ENCODE measurements at places on chromosomes 5 and 9.
A peak's percentile ranks its signal among the peaks of the same experiment; 100 is the strongest.

DNA sequence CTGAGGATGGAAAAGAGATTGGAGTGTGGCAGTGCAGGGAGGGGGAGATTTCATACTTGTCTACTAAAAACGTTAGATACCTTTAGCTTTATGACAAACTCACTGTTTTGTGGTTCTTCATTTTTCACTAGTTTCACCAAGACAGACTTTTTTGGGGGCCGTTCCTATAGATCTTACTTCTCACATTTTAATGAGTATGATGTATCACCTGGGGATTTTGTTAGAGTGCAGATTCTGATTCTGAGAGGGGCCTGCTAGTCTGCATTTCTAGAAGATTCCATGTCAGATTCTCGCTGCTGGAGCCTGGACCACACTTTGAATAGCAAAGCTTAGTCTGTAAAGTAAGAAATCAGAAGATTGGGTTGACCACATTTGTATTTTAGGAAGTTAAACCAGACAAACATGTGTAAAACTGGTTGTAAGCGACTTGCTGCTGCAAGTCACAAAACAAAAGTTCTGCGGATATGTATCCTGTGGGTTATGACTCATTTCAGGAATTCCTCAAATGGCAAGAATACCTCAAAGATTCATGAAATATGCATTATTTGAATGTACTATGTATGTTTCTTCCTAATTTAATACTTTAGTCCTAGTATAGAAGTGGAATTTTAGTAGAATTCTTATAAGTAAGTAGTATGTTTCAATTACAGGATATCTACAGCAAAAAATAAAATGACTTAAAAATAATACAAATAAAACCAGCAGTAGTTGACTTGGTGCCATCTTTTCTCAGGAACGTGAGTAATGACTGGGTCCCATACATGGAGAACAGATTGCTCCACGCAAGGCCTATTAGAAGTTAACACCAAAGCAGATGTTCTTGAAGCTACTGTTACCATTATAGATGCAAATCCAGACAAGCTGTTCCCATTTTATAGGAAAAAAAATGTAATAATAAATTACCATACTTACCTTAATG, 27.8 kb downstream of the NFIL3 start:
- H3K36me3 ChIP-seq: peaks cover 4% of the 10 kb centered on the region
- DNase-seq: no peak
- H3K27me3 ChIP-seq: no peaks in the 10 kb centered on the region
- peak overlapping the region; percentile 13 for H3K27ac ChIP-seq

DNA sequence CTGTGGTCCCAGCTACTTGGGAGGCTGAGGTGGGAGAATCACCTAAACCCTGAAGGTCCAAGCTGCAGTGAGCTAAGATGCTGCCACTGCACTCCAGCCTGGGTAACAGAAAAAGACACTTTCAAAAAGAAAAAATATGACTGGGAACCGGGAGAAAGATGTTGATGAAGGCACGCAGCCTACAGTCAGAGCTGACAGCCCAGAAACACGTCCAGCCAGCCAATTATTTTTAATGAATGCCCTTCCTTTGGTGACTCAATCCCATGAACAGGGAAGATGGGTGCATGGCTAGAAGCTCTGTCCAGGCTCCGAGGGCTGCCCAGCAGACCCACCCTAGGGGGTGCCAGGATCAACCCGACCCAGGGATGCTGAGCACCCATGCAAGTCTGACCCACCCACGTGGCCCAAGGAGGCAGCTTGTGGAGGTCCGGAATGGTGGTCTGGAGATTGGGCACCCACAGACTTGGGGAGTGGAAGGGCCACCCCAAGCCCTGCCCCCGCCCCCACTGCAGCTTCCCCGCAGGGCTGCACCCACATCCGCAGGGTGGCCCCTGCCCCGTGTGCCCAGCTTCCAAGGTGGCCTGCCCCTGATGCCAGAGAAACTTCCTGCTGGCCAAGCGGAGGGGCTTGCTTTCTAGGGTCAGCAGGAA, 51.0 kb downstream of the ADAMTS2 start:
- H3K4me1 ChIP-seq: no peaks in the 10 kb centered on the region
- no peak overlapping the region for H3K4me3 ChIP-seq
- H3K36me3 ChIP-seq: peaks cover 2% of the 10 kb centered on the region
- H3K27ac ChIP-seq: no peak overlapping the region
- DNase-seq: no peak
- H3K27me3 ChIP-seq: peaks cover 41% of the 10 kb centered on the region

GRCh38 chr5:151007430-151008209, 12.8 kb upstream of the GPX3 start:
- H3K36me3 ChIP-seq: no peaks in the 10 kb centered on the region
- H3K4me1 ChIP-seq: no peaks in the 10 kb centered on the region

GRCh38 chr5:83494087-83494620, 22.6 kb downstream of the VCAN start:
- H3K27me3 ChIP-seq: no peaks in the 10 kb centered on the region
- H3K4me3 ChIP-seq: no peak overlapping the region
- no peak for DNase-seq
- no peaks in the 10 kb centered on the region for H3K4me1 ChIP-seq
- H3K27ac ChIP-seq: no peak overlapping the region

- no peak for DNase-seq
- H3K27ac ChIP-seq: no peak overlapping the region
- peaks cover 40% of the 10 kb centered on the region for H3K27me3 ChIP-seq
- H3K4me1 ChIP-seq: no peaks in the 10 kb centered on the region
- no peaks in the 10 kb centered on the region for H3K36me3 ChIP-seq
- H3K4me3 ChIP-seq: no peak overlapping the region
These were observed 284.2 kb downstream of the MAST4 start for GRCh38 chr5:66880401-66880800.

DNA sequence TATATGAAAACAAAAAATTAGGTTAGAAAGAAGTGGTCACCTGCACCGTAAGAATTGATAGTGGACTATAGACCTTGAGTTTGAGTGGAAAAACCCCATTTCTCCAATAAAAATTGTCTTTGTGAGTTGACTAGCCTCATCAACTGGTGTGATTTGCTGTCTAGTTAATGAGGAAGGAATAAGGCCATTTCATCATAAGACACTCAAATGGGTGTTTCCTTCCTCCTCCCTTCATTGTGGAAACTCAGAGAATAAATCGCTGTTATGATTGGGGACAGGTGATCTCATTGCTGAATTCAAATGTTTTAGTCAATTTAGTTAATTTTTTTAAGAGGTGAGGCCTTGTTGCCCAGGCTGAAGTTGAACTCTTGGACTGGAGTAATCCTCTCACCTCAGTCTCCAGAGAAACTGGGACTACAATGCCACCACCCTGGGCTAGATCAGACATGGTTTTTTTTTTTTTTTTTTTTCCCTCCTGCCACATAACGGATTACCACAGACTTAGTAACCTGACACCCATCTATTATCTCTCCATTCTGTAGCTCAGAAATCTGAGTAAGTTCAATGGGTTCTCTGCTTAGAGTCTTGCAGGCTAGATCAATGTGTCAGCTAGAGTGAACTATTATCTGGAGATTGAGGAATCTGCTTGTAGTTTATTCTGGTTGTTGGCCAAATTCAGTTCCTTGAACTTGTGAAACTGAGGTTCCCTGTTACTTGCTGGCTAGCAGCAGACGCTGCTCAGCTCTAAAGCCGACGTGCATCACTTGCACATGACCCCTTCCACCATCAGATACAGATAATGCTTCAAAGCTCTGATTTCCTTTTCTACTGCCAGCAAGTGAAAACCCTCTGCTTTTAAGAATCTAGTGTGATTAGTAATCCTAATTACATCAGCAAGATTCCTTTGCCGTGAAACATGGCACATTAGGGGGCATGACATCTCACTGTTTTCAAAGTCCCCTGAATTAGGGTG, 663.8 kb upstream of the CDH9 start:
- DNase-seq: no peak
- H3K36me3 ChIP-seq: no peaks in the 10 kb centered on the region
- no peak overlapping the region for H3K4me3 ChIP-seq
- no peaks in the 10 kb centered on the region for H3K27me3 ChIP-seq

DNA sequence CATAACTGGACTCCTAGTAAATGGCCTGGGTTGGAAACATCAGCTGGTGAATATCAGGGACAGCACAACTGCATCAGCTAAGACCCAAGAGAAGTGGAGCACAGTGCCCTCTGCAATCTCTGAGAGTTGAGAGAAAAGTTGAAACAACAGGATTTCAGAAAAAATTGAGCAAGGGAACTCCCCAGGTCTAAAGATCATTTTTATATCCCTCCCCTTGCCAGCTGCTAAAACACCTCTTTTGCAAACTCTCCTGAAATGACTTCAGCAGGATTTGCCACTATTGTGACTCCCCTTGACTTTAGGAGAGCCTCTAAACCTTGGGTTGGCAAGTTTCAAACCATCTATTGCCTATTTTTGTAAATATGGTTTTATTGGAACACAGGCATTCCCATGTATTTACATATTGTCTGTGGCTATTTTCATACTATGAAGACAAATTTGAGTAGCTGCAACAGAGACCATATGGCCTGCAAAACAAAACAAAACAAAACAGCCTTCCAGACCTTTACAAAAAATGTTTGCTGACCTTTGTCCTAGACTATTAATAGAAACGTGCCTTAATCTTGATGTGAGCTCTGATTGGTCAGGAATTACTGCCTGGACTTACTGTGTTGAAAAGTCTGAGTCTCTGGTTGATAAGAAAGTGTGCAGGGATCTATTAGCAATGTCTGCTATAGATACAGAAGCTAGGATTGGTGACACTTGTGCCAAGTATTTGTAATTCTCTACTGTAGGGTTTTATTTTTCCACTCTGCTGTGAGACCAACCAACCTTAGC, 37.7 kb upstream of the PLPPR1 start:
- no peak overlapping the region for H3K27ac ChIP-seq
- no peaks in the 10 kb centered on the region for H3K27me3 ChIP-seq

DNA sequence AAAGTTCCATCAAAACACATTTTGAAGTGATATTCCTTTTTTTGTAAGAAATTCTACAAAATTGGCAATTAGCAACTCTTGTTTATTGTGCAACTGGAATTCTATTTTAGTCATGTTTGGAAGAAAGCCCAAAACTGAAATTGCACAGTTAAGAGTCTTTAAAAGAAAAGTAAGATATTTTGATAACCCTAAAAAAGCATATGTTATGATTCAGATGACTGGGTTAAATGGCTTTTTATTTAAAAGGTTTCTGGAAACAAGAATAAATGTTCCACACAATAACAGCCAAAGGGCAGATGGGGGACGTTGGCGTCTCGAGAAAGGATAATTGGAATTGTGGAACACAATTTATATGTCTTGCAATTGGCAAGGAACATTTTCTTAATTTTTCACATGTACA, 275.2 kb downstream of the CDH9 start:
- H3K27me3 ChIP-seq: no peaks in the 10 kb centered on the region
- H3K4me1 ChIP-seq: no peaks in the 10 kb centered on the region
- H3K27ac ChIP-seq: no peak overlapping the region

DNA sequence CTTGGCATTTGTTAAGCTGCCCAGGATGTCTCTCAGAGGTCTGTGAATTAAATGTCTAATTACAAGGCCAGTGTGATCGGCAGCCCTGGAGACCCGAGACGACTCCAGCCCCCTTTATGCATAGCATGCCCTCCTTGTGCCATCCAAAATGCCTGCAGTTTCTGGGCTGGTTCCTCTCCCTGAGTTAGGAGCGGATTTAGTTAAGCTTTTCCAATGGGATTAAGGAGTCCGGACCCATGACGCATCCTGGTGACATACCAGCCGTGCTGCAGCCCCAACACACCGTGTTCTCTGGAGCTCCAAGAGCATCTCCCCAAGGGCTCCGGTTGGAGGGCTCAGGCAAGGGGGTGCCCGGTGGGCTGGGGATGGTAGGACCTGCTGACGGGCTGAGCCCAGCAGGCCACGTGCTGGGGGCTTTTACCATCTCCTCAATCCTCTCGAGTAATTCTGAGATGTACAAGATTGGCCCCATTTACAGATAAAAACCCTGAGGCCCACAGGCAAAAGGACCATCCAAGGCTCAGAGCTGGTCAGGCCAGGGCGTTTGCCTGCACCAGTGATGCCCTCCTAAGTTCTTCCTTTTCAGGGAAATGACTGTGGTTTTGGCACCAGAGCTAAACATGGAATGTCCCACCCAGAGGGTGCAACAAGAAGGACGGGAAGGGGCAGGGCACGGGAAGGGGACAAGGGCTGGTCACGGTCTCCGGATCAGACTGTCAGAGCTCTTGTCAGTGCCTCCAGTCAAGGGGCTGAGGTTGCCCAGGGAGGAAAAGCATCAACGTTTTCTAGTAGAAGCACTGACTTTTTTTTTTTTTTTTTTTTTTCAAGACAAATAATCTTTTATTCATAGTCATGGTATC, 82.6 kb upstream of the PHYKPL start:
- no peak for DNase-seq
- H3K27me3 ChIP-seq: peaks cover 28% of the 10 kb centered on the region
- no peaks in the 10 kb centered on the region for H3K36me3 ChIP-seq
- H3K4me1 ChIP-seq: no peaks in the 10 kb centered on the region
- no peak overlapping the region for H3K4me3 ChIP-seq

GRCh38 chr9:99785010-99785590, 36.6 kb upstream of the NR4A3 start:
- DNase-seq: no peak
- no peak overlapping the region for H3K27ac ChIP-seq
- no peaks in the 10 kb centered on the region for H3K4me1 ChIP-seq
- peaks cover 52% of the 10 kb centered on the region for H3K27me3 ChIP-seq
